BJ (cell line): ENCODE measurements at places on chromosomes 4 and X. TPM values are rescaled to one million over a fixed set of nuclear protein-coding genes. Genes with fewer than 3 reads are reported as not detected.

The RRAGB gene
- polyA plus RNA-seq = 21.4 and 40.9 TPM in 2 replicates

The IL2 gene
- not detected in 2 replicates for polyA plus RNA-seq

The SPP1 gene
- polyA plus RNA-seq = 4.9 and 5.4 TPM in 2 replicates

The CACNA1F gene
- 0.01 TPM in 1 of 2 replicates, not detected in the other for polyA plus RNA-seq

The C4orf54 gene
- polyA plus RNA-seq = not detected in 2 replicates

The RTL5 gene
- 1.3 and 1.5 TPM in 2 replicates for polyA plus RNA-seq
